ENCODE measurements at places on chromosomes 2 and 18.

DNA sequence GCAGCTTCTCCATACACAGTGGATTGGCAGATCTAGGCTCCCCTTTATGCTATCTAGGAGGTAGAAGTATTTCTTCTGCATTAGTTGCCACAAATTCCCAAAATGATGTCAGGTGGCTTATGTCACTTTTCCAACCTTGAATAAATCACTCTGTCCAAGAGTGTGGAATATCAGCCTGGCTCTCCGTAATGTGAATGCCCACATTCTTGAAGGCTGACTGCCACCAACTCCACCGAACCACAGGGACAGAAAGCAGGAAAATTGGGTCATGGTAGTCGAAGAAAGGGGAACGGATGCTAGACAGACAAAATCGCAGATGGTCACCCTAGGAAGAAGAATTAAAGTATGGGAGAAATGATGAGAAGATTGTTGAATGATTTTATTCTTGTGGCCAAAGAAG, 624.9 kb upstream of the CDH2 start:
- DNase-seq: no peak

DNA sequence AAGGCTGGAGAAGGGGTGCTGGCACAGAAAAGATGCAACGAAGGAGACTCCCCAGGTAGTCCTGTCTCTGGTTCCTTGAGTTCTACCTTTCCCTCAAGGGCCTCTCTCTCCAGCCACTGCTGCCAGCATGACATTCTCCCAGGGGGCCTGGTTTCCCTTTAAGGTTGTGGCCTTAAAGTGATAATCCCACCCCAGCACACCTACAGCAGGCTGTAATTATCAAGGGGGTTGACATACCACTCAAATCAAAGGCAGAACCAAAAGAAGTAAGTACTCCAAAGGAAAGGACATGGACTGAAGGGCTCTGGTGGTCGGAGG, 127.4 kb upstream of the MSH6 start:
- no peak for DNase-seq

- DNase-seq: peak; percentile 37
These were observed 87.4 kb upstream of the ITGB6 start for GRCh38 chr2:160287476-160287875.

DNA sequence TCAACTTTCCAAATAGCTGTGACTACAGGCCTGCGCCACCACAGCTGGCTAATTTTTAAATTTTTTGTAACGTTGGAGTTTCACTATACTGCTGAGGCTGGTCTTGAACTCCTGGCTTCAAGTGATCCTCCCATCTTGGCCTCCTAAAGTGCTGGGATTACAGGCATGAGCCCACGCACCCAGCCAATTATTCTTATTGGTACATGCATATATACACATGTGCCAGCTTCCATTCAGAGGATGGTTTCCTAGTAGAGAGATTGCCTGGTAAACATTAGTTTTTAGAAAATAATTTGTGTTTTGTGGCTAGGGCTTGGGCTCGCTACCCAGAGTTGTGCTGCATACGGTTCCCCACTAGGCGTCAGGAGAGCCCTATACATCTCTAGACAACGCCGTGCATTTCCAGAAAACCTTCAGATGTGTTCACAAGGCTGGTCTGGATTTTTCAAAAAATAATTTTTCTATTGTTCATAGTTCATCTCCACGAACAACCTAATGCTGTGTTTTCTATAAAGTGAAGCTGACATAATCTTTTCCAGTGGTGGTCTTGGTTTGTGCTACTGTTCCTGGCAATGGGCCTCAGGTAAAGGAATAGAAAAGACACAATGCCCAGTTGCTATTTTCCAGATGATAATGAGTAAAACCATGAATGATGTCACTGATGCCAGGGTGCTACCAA, 14.6 kb upstream of the AFG3L2 start:
- peak; percentile 62 for DNase-seq

GRCh38 chr2:134866498-134867099, 28.2 kb downstream of the ACMSD start:
- DNase-seq: no peak

- DNase-seq: no peak
These were observed 65.6 kb upstream of the RFX8 start for GRCh38 chr2:101540518-101540917.

GRCh38 chr2:56239437-56239836, 55.6 kb downstream of the CCDC85A start:
- DNase-seq: no peak
